ENCODE measurements at places on chromosomes 4 and X. TPM values are rescaled to one million over a fixed set of nuclear protein-coding genes. Genes with fewer than 3 reads are reported as not detected.

The ZNF827 gene
- total RNA-seq = 27.4 TPM

The PDLIM3 gene
- 42.0 TPM for total RNA-seq

The ANKRD50 gene
- 16.7 TPM for total RNA-seq

The USP26 gene
- total RNA-seq = not detected

The LONRF3 gene
- total RNA-seq = 8.5 TPM

The COQ2 gene
- 15.1 TPM for total RNA-seq

The TRO gene
- total RNA-seq = 4.2 TPM

The KLHL2 gene
- 25.0 TPM for total RNA-seq

The CD99 gene
- 217 TPM for total RNA-seq

The MAGEB3 gene
- total RNA-seq = not detected

The SH3D19 gene
- total RNA-seq = 55.7 TPM

The PUDP gene
- 17.3 TPM for total RNA-seq

The NAA11 gene
- not detected for total RNA-seq

The MAGEA12 gene
- total RNA-seq = not detected

The NFXL1 gene
- total RNA-seq = 27.2 TPM

The MAGEA2B gene
- not detected for total RNA-seq

The PGAM4 gene
- total RNA-seq = not detected

The AKAP4 gene
- total RNA-seq = not detected

The RASL11B gene
- 1.0 TPM for total RNA-seq

The XAGE1A gene
- total RNA-seq = not detected

The MAGEB1 gene
- total RNA-seq = not detected

The TSPAN6 gene
- 56.2 TPM for total RNA-seq

The GLUD2 gene
- 2.6 TPM for total RNA-seq

The HHIP gene
- 93.9 TPM for total RNA-seq

The PCDH7 gene
- total RNA-seq = 9.4 TPM

The SLC2A9 gene
- 18.6 TPM for total RNA-seq

The RENBP gene
- 16.6 TPM for total RNA-seq

The PABPC1L2B gene
- total RNA-seq = not detected

The CLDN34 gene
- total RNA-seq = 0.34 TPM

The ARL9 gene
- not detected for total RNA-seq

The SHROOM2 gene
- 6.0 TPM for total RNA-seq

The SSX1 gene
- total RNA-seq = not detected

The TMEM165 gene
- total RNA-seq = 178 TPM

The PASD1 gene
- not detected for total RNA-seq

The ZNF711 gene
- 31.5 TPM for total RNA-seq

Measured in lung (tissue), 17 donors.